ENCODE measurements at places on chromosomes 12 and 14. TPM values are rescaled to one million over a fixed set of nuclear protein-coding genes. Genes with fewer than 3 reads are reported as not detected.

DNA sequence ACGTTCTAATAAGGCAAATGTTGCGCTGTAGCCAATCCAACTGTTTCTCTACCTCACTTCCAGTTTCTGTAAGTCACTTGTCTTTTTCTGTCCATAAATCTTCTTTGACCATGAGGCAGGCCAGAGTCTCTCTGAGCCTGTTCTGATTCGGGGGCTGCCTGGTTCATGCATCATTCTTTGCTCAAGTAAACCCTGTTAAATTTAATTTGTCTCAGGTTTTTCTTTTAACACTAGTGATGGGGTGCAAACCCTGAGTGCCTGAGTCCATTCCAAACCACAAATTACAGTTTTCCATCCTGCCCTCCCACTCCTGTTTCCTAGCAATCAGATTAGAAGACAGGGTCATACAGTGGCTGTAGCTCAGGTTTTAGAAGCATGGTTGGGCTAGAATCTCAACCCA, 41.9 kb downstream of the VWF start:
- no peak for DNase-seq

DNA sequence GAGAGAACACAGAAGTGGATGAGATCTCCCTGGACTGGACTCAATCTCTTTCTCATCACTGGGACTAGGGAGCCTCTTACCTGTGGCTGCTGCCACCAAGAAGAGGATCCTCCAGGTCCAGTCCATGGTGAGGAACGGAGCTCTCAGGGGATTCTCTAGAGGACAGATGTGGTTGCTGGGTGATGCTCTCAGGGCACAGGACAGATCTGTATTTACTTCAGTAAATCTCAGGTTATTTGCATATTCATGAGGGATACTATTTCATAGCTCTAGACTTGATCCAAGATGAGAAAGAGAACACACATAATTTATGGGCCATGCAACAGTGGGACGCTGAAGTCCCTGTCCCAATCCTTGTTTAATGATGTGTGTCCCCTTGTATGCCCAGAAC, 460.5 kb downstream of the TMEM121 start:
- DNase-seq: no peak

- no peak for DNase-seq
Measured at GRCh38 chr12:93272997-93273396, 104.7 kb upstream of the NUDT4 start.

DNA sequence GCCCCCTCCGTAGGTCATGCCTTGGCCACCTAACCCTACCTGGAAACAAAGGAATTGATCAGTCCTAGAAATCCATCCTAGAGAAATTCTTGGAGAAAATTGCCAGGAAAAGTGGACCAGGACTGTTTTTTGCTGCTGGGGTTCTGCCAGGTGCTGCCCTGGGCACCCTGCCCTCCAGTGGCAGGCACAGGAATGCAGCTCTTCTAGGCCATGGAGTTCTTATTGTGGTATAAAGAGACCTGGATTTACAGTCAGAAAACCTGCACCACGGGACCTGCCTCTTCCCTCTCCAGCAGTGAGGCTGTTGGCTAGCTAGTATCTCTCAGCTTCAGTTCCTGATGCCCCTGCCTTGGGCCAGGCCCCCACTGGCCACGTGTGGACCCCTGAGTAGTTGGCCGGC, 59.7 kb downstream of the SLC24A4 start:
- no peak for DNase-seq

DNA sequence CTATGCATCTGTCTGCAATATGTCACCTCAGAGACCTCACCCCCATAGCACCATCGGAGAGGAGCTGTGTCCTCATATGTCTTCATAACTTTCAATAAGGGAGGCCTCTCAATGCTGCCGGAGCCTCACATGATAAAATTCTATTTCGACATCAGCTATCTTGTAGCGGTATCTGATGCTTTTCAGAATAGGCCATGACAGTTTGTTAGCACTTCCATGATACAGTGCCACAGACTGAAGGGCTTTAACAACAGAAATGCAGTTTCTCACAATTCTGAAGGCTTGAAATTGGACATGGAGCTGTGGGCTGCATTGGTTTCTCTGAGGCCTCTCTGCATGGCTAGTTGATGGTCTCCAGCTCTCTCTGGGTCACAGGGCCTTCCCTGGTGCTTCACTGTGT, 125.0 kb upstream of the PZP start:
- no peak for DNase-seq

EML1 gene
- 32.8 TPM for polyA plus RNA-seq

CLEC1B gene
- 1.3 TPM for polyA plus RNA-seq

RNASE3 gene
- polyA plus RNA-seq: 0.78 TPM

DACT1 gene
- 27.3 TPM for polyA plus RNA-seq

ADAMTS20 gene
- 0.07 TPM for polyA plus RNA-seq

Data from right lung (tissue), 10 donors.